Suppressor macrophage treated with lipopolysaccharide for 1 hour (primary cell): ENCODE measurements at places on chromosomes 2 and 18.

DNA sequence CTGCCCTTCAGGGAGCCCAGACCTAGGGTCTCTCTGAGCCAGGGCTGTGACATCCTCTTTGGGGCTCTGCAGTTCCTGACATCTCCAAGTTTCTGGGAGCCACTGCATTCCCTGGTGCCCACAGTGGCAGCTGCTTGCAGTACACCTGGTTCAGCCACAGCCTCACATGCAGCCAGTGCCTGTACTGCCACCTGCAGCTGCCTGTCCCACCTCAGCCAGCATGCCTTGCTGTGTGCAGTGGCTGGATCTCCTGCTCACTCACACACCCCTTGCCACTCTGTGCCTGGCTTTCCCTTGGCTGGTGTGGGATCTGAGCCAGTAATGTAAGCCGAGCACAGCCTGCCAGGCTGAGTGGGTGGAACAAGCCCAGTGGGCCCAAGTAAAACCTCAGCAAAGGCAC, 1288.7 kb downstream of the CNTNAP5 start:
- DNase-seq, result no peak

- DNase-seq, result no peak
Measured at GRCh38 chr2:98835831-98836385, 100.1 kb downstream of the CRACDL start.

- no peak for DNase-seq
Measured at GRCh38 chr2:127707890-127708648, 6.8 kb downstream of the SFT2D3 start.

DNA sequence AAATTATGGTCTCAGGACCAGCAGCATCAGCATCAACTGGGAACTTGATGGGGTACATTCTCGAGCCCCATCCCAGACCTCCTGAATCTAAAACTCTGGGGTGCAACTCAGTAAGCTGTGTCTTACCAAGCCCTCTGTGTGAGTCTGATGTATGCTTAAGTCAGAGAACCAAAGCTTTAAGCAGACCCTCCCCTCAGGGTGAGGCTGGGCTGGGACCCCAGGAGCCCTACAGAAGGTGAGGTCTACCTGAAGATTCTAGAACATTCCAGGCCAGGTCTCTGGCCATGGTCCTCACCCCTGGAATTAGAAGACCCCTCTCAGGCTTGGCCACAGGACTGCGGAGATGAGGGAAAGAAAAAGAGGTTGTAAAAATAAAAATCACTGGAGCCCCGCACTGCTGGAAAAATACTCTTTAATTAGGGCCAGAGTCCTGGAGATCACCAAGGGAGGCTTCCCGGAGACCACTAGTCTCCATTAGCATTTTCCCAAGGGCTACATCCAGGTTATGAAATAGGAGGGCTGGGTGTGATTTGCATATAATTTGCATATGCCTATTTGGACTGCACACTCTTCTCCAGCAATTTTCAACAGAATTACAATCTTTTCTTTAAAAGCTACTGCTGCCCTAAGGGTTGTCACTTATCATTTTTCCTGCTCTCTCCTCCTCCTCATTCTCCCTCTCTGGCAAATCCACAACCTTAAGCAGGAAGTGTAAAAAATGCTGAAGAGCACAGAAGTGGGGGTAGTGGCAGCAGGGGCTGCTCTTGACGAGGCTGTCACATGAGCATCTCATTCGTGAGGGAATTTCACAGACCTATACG, 100.2 kb downstream of the ZBTB7C start:
- no peak for DNase-seq

DNA sequence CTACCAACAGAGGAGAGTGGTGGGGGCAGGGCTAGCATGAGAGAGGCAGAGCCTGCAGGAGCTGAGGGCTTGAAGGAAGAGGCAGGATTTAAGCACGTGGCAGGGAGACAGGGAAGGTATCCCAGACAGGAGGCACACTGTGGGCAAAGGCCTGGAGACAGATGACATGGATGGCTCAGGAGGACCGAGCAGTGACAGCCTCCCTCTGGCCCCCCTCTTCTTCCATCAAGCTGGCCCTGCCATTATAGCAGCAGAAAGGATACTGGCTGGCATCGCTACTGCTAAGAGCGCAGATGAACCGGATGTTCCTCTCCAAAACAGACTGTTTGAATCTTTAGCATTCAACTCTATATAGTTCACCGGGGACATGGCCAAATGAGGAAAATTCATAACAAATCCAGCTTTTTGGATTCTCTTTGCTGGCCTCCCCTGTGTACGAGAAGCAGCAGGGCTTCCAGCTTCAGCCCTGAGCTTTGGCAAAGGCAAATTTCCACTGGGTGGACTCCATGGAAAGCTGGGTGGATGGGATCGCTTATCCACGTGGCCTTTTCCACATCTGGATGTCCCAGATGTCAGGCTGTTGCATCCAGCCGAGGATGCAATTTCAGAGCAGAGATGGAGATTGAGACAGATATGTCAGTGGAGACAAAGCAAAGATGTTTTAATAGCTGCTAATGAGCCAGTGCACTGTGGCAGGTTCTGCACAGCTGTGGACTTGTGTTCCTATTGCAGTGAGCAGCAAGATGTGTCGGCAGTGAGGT, 36.2 kb downstream of the CAPN13 start:
- DNase-seq, result no peak
